ENCODE measurements at places on chromosomes 1 and 21. TPM values are rescaled to one million over a fixed set of nuclear protein-coding genes. Genes with fewer than 3 reads are reported as not detected.

The LDLRAD1 gene
- total RNA-seq = 1.5 TPM

The PRRX1 gene
- 142 TPM for total RNA-seq

The GPR157 gene
- 26.6 TPM for total RNA-seq

- no peak for DNase-seq
Observed at GRCh38 chr1:208216062-208216461, 28.1 kb downstream of the PLXNA2 start.

DNA sequence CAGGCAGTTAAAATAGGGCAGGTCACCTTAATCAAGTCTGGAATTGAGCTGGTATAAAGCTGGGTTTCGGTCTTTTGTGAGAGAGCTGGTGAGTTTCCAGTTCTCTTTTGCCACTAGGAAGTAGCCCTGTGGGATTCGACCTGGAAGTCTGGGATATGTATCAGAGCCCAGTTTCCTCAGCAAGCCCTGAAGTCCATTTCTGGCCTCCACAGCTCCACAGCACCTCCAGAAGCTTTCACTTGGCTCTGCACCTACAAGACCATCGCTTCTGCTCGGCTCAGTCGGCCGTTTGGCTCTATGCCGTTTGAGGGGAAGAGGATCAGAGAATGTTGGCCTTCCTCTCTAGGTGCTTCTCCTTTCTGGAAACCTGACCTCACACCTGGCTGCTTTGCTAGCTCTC is 148.0 kb downstream of the GALNT2 start:
- DNase-seq = no peak

- no peak for DNase-seq
Observed at GRCh38 chr1:40305871-40306270, 11.2 kb downstream of the COL9A2 start.

- DNase-seq = no peak
Observed at GRCh38 chr1:5830771-5831599, 161.2 kb downstream of the NPHP4 start.

GRCh38 chr21:45588871-45589491 is 46.7 kb upstream of the SLC19A1 start:
- DNase-seq = no peak

GRCh38 chr1:55402142-55402541 is 187.0 kb upstream of the USP24 start:
- no peak for DNase-seq

DNA sequence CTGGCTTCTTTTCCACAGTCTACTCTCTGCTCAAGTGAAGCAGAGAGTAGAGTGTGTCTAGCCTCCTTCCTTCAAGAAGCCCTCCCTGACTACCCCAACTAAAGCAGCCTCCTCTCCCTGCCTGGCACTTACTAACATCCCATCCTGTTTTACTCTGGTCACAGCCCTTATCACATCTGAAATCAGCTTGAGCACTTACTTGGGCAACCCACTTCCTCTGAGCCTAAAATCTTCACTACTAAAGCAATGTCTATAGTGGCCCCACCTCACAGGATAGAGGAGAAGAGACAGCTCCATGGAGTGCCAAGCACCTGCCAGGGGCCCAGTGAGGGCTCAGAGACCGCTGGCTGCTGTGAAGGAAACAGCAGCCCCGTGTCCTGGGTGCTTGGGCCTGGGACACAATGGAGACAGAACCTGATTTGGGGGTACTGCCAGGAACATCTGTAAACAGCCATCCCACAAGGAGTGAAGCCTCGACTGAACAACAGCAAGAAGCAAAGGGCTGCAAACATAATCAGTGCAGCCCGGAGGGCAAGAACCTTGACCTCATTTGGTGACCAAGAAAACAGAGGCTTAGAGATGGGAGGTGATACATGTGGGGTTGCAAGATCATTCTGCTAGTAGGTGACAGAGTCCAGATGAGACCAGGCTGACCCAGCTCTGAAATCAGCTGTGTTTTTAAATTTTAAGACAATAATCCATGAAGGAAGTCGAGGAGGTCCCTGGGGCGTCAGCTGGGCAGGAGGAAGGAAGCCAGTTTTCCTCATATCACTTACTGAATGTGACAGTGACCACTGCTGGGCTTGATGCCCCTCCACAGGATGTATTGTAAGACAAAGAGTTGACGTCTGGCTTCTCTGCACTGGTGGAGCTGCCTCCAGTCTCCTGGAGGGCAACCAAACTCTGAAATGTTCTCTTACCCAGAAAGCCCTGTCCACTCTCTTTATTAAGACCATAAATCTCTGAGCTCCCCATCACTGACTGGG is 710.6 kb downstream of the MATN1 start:
- DNase-seq = no peak

DNA sequence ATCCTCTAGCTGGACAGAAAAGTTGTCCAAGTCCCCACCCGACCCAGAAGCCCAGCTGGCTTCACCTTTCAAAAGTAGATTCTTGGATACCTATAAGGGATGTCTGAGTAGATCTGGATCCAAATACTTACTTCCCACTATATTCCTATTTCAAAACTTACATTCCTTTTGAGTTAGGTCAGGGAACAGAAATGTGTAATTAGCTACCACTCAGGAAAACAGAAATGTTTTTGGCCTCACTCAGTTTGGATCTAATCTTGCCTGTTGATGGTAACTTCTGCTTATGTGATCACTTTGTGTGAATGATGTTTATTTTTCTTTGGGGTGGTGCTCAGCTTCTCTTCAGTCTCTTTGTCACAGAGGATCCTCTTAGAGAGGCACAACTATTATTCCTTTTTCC is 814.4 kb upstream of the RGS18 start:
- no peak for DNase-seq

DNA sequence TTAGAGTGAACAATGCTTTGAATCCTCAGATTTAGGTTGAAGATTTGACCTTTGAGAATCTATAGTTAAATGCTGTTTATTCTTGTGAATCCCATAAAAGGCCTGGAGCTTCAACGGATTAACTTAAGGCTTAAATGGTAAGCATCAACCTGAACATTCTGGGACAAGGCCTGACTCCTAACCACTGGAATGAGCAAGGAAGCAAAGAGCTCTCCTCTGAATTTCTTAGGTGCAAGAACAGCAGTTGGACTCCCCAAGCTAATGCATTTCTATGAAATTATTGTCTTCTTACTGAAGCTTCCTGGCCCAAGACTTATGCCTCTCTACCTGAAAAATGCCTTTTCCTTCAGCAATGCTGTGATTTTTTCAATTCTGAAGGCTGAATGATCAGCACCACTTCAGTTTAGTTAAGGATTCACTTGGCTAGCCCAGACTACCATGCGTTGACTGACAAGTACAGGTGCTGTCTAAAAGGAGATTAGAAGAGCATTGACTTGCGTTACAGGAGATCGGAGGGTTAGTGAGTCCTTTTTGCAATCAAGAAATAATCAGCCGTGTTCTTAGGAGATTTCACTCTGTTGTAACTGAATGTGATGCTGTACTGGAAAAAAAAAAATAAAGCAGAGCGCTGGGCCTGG is 178.5 kb downstream of the ZC3H11B start:
- no peak for DNase-seq

GRCh38 chr1:10969267-10969970 is 43.0 kb upstream of the TARDBP start:
- DNase-seq = no peak

GRCh38 chr1:154403261-154403943 is 1.7 kb upstream of the IL6R start:
- DNase-seq = no peak

- DNase-seq = no peak
Observed at GRCh38 chr1:151325646-151326429, 1.4 kb downstream of the PI4KB start.

DNA sequence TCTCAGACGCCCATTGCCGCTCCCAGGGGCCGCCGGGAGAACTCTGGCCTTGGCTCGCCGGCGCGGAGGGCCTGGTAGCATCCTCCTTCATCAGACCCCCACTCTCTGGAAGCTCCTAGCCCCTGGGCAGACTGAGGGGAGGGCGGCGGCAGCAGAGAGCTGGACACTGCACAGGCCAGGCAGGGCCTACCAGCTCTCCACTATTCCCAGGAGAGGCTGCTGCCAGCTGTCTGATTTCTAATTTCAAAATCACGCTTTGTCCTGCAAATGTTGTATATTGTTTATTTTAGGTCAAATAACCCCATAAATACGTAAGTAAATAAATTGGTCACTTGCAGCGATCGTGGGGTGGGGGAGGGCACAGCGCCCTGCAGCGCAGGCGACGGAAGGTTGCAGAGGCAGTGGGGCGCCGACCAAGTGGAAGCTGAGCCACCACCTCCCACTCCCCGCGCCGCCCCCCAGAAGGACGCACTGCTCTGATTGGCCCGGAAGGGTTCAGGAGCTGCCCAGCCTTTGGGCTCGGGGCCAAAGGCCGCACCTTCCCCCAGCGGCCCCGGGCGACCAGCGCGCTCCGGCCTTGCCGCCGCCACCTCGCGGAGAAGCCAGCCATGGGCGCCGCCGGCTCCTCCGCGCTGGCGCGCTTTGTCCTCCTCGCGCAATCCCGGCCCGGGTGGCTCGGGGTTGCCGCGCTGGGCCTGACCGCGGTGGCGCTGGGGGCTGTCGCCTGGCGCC is at the start of gene MTARC1:
Gene MTARC1 (plus strand): TSS at position 577 of the 732 bp plus-strand sequence. CDS start 32 bp downstream, at position 609.
- peak; percentile 78 for DNase-seq

DNA sequence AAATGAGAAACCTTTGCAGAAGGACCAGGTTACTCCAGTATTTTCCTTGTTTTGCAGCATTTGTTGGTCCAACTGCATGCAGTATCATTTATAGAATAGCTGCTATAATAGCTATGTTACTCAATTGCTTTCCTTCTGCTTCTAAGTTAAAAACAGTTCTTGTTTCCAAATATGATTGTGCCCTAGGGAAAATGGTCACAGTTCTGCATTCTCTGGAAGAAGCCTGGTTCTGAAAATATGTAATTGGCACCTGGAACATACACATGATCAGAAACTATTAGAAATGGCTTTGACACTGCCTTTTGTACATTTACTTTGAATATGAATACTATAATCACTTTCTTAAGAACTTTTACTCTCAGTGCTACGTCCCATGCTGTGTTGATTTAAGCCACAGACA is 33.6 kb downstream of the HENMT1 start:
- no peak for DNase-seq

DNA sequence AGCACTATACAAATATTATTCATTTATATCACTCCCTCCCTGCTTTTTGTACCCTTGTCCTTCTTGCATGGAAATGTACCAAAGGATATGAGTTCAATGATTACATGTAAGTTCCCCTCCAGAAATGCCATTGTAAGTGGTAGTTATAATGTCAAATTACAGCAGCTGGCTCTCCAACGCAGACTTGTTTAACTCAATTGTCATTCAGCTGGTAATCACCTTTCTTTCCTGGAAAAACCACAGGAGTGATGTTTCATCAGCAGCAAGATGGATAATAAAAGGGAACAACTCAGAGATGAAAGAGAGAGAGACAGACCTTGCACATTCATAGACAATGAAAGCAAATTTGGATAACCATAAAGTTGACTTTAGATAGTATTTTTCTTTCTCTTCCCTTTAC is 578.6 kb upstream of the PBX1 start:
- no peak for DNase-seq
